ENCODE measurements at places on chromosomes 13 and 19.

DNA sequence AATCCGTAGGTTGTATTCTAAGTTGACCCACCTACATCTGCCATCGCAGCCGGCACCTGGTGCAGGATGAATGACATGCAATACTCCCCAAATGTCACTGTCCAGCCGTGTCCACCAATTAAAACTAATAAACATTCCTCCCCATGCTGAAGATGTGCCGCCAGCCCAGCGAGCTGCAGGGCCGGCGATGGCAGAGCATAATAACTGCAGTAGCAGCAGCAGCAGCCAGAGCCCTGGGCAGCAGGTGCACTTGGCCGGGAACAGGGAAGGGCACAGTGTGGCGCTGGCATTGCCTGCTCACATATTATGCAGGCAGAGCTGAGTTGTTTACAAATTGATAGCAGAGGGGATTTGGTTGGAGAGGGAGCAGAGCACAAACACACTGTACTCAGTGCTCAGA, 754.9 kb downstream of the OLFM4 start:
- no peak for DNase-seq

DNA sequence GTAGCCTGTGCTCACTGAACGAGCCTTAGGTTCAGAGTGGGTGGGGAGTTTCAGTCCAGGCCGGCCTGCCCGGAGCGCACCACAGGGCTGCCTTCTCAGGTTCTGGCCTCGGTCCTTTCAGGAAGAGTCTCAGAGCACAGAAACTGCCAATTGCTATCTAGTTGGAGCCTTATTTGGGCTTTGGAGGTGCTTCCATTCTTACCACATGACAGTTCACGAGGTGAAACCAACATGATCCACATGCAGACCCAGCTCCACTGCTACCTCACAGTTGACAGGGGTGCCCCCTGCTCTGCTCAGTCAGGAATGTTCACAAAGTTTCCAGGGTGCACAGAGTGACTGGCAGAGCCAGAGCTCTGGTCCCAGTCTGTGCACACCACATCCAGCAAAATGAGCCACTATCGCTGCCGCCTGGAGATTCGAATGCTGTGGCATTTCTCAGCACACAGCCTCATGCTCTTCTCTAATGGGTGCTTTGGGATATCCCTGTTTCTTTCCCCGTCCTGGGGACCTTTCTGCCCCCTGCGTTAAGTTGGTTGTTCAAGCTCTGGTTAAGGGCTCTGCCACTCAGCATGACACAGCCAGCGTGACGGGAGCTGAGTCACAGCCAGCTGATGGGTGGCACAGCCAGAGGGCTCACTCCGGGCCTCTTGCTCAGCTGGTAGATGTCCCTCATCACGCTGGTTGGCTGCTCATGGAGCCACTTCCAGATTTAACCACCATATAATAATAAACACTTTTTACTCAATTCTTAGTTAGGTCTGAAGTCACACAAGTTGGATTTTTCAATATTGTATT, 7.5 kb upstream of the SACS start:
- no peak for DNase-seq

GRCh38 chr19:51513968-51514367, 12.4 kb upstream of the SIGLEC12 start:
- no peak for DNase-seq

GRCh38 chr19:47124937-47125668, 5.5 kb upstream of the SAE1 start:
- DNase-seq: peak; percentile 69

- no peak for DNase-seq
Measured at GRCh38 chr13:75226092-75226491, 255.9 kb downstream of the TBC1D4 start.

GRCh38 chr13:39038569-39039030, 344 bp downstream of the NHLRC3 start:
- peak; percentile 11 for DNase-seq

DNA sequence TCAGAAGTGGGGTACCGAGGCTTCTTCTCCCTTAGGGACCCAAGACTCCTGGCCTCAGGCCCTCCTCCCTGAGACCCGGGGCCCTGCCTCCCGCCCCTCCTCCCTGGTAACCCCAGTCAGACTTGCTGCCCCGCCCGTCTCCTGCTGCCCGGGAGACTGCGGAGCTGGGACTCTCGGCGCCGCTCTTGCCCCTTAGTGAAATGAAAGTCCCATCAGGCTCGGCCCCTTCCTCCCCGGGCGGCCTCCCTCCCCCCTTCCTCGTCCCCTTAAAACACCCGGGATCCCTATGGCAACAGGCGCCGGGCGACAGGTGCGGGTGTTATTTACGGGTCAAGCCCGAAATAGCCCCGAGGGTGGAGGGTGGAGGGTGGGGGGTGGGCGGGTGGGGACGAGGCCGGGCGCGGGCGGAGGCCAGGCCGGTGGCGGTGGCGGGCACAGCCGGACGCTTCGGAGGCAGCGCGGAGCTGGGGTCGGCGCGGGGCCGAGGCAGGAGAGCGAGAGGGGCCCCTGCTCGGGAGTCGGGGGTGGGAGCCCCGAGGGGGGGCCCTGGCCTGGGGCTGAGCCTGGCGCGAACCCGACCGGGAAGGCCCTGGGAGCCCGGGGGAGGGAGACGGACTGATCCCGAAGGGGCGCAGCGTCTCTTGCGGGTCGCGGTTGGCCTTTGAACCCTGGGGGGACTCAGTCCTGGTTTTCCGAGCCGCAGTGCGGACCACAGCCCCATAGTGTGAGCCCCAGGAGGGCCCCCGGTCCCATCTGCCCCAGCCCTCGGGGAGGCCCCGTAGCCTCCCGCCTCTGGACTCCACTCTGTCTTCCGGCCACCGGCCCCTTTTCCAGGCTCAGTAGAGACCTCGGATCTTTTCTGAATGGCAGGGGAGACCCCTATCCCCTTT, at the start of gene CACNG6:
CACNG6 (plus strand) TSS at position 414 of the 890 bp plus-strand sequence. CDS start 1,241 bp downstream, outside the sequence.
- DNase-seq: peak; percentile 63

- no peak for DNase-seq
Measured at GRCh38 chr19:53847555-53847954, 20.1 kb upstream of the MYADM start.

DNA sequence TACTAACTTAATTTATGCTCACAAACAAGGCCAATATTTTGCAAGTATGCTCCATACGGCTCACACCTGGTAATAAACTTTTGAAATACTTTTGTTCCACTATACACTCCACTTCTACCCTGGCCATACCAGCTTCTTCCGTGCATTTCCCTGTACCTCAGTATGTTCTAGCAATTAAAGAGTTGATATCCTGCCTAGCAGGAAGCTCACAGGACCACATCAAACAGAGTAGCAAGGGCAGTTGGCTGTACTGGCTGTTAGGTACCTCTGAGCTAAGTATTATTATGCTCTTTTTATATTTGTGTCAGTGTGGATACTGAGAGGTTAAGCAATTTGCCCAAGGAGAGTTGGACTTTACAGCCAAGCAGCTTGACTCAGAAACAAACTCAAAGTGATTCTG, 257.7 kb downstream of the SLITRK6 start:
- no peak for DNase-seq

DNA sequence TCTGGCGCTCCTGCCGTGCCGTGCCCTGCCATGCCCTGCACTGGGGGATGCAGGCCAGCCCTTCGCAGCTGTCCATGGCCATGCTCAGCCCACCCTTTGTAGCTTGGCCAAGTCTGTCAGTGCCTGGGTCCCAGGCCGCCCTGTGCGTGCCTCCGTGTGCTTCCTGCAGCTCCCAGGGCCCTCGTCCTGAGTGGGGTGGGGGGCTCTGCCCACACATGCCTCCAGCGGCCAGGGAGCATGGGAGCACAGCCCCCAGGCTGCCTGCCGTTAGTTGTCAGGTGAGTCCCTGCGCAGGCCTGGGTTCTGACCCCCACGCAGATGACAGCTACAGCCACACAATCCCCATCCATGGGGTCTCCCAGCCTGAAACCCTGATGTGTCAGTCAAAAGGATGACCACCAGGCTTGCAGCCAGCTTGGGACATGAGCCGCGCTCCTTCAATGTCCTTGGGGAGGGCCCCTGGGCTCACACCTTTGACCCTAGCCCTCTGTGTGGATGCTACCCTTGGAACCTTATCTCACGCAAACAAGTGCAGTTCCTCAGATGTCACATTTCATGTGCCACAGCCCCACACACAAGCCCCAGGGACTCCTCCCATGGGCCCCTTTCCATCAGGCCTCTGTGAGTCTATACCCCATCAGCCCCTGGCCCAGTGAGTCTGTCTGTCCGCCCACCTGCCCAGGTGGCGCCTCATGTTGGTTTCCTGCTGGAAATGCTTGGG, 24.5 kb downstream of the TMED1 start:
- no peak for DNase-seq

DNA sequence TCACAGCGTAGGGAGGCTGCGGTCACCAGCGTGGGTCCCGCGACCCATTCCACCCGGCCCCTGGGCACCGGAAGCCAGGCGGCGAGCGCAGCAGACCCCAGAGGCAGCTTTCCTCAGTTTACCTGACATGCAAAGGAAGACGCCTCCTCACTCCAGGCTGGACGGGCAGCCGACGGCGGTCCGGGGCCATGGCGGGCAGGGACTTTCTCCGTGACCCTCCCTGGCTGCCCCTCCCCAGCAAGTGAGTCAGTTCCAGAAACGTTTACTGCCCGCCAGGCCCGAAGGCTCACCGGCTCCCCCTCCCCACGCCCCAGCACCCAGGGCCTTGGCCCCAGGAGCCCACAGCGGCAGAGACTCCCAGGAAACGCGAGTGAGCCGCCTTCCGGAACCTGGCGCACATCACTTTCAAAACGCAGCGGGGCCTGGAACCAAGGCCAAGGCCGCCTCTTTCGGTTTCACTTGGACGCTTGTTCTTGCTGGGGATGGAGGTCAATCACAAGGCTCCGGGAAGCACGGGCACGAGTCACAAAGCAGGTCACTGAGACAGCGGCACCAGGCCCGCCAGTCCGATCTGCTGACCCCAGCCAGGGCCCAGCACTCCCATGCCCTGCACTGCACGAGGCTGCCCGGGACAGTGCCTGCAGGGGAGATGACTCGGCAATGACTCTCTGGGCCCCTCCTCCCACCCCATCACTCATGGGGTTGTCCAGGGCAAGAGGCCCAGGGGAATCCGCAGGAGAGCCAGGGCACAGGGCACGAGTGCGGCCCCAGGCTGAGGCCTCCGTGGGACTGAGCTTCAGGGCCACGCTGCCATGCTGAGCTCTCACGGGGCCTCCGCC, 5.3 kb downstream of the SBNO2 start:
- peak; percentile 91 for DNase-seq

DNA sequence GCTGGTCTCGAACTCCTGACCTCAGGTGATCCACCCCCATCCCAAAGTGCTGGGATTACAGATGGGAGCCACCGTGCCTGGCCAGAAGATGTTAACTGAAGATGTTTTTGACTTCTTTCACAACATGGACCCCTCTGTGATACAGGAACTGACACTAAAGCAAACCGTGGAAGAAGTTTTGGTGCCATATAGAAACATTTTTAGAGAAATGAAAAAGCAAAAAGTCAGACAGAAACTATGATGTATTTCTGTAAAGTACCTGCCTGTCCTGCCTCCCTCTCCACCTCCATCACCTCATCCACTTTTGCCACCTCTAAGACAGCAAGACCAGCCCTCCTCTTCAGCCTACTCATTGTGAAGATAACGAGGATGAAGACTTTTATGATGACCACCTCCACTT, 11.3 kb downstream of the FBXO27 start:
- DNase-seq: no peak

- no peak for DNase-seq
Measured at GRCh38 chr13:21777813-21778212, 106.9 kb downstream of the FGF9 start.

- no peak for DNase-seq
Measured at GRCh38 chr13:40483601-40484000, 182.8 kb downstream of the FOXO1 start.

- no peak for DNase-seq
Measured at GRCh38 chr13:75666646-75667351, 30.7 kb downstream of the LMO7 start.

DNA sequence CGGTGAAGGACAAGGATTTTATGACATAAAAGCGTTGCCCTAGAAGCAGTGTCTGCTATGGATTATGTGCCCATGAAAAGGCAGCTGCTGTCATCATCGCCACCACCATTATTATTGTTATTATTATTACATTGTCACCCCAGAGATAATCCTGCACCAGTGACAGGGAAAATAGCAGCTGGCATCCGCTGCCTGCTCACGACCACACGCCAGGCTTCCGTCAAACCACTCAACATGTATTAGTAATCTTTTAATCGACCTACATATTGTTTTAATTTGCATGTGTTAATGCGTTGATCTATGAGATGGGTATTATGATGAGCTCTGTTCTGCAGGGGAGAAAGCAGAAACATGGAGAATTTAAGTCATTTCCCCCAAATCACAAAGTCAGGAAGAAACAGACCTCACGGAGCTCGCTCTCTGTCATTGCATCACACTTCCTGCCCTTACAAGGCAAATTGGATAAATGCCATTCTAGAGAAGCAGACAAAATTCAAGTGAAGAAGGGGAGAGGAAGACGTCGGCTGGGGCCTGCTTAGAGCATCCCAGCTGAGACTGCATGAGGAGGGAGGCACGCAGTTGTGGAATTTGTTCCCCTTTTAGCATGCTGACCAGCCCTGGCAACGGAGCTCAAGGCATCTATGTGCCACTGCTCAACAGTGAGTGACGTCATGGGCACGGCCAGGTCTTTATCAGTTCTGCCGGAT, at the start of gene FFAR3:
FFAR3 (plus strand) TSS at position 594 of the 707 bp plus-strand sequence. CDS start 431 bp downstream, outside the sequence.
- DNase-seq: no peak

DNA sequence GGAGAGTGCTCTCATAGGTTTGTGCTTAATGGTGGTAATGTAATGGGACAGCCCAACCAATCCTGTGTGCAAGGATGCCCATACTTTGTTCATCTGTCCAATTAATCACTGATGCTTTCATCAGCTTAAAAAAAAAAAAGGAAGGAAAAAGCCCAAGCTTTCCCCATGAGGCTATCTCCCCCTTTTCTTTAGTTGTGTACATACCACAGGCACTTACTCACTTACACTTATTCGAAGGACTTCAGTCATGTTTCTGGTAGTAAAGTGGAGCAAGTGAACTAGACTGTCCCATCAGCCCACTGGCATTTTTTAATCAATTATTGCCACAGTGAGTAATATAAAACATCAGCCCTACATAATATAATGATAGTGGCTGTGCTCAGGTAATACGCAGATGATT, 183.5 kb upstream of the UFM1 start:
- DNase-seq: no peak

GRCh38 chr19:42363614-42364346, 26.3 kb downstream of the CNFN start:
- no peak for DNase-seq

DNA sequence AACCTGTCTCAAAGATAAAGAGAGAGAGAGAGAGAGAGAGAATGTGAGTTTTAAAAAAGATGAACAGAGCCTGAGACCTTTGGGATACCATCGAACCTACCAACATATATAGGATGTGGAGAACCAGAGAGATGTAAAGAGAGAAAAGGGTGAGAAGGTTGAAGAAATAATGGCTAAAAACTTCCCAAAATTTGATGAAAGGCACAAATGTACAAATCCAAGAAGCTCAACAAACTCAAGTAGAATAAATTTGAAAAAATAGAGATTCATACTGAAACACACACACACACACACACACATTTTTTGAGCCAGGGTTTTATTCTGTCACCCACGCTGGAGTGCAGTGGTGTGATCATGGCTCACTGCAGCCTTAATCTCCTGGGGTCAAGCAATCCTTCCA, 16.3 kb downstream of the ZNF558 start:
- no peak for DNase-seq

GRCh38 chr13:92256211-92256610, 857.8 kb downstream of the GPC5 start:
- no peak for DNase-seq
